CD4-positive, alpha-beta T cell treated with Interferon alpha-2 for 1 hour (primary cell): ENCODE measurements at places on chromosomes 6 and 20.

DNA sequence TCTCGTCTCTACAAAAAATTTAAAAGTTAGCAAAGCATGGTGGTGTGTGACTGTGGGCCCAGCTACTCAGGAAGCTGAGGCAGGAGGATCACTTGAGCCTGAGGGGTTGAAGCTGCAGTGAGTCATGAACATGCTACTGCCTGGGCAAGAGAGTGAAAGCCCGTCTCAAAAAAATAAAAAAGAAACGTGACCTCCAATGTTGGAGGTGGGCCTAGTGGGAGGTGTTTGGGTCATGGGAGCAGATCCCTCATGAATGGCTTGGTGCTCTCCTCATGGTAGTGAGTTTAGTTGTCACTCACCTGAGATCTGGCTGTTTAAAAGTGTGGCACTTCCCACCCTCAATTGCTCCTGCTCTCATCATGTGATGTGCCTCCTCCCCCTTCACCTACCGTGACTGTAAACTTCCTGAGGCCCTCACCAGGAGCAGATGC, 24.3 kb downstream of the RBL1 start:
- DNase-seq: no peak

DNA sequence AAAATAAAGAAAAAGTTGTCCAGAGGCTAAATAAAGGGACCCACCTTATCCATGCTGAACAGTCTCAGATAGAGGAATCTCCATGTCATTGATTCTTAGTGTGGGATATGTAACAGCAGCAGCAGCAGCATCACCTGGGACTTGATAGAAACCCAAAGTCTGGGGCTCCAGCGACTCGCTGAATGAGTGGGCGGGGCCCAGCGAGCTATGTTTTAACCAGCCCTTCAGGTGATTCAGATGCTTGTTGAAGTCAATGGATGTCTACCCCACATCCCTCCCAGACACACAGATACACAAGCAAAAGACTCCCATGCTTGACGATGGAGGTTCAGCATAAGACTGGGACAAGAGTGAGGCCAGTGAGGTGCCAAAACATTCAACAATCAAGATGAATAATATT, 298.6 kb downstream of the UBE3D start:
- DNase-seq: no peak

- DNase-seq: no peak
Observed at GRCh38 chr6:128882991-128883611, at the start of gene LAMA2. TSS of gene LAMA2 (plus strand) at chr6:128883138. CDS start at chr6:128883246, 108 bp downstream.

DNA sequence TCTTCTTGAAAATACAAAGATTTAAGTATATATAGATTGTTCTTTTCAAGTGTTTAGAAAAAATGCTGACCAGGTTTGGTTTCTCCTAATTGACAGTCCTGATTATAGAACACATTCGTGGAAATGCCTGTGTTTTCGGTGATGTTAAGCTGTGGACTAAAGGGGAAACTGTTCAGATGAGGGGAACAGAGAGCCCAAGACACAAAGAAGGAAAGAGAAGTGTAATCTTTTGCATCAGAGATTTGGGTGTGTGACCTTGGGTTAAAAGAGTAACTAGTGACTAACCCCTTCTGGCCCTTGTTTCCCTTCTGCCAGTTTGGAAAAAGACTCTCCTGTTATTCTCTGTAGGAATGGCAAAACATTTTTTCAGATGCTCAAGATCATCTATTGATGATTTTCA, 331.3 kb downstream of the RIMS1 start:
- no peak for DNase-seq

- DNase-seq: no peak
Observed at GRCh38 chr20:9374480-9374879, 139.9 kb upstream of the LAMP5 start.

- DNase-seq: no peak
Observed at GRCh38 chr20:39016506-39016905, 54.4 kb downstream of the DHX35 start.

- DNase-seq: no peak
Observed at GRCh38 chr6:88520445-88520844, 354.3 kb upstream of the CNR1 start.

DNA sequence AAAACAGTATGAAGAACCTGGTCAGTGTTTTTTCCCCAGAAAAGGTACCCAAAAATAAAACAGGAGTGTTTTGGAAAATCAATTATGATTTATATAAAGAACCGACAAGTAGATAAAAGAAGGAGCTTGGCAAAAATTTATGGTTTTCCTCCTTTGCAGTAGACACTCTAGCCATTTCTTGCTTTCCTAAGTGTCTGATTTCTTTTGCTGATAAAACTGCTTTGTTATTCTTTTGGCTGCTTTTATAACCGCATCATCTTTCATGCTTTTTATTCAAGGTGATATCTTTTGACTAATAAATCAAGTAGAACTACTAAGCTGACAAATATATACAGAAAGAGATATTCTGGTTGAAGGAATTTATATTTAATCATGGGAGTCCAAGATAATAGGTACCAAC, 16.6 kb downstream of the ATG5 start:
- DNase-seq: no peak

- DNase-seq: no peak
Observed at GRCh38 chr6:109791301-109791700, 100.2 kb downstream of the FIG4 start.

DNA sequence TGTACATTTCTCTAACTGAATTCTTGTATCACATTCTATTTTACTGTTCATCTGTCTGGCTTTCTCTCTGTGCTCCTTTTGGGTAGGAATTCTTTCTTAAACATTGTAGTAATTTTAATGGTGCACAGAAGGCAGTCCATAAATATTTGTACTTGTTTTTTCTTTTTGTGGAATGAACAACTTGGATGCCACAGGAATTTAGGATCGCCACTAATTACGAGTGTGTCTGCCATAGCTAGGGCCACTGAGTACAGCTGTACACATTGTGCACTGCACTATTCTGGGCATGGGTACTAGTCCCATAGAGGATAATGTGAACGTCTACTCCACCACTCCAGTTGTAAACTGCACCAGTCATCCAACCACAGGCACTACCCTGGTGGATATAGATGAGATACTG, 39.3 kb upstream of the TMEM200A start:
- no peak for DNase-seq

DNA sequence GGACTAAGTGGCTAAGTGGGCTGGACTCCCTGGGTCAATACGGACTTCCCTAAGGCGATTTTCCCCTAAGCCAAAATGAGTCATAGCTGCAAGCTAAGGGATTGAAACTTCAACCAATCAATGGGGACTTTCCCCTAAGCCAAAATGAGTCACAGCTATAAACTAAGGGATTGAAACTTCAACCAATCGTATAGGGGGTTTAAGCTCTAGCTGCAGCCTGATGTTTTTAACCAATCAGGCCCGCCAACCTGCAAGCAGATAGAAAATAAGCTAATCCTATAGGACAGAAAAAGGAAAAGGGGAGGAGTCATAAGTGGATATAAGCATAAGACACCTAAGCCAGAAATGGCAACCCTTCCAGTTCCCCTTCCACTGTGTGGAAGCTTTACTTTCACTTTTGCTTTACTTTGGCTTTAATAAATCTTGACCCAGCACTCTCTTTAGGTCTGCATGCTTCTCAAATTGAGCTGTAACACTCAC, 655.0 kb upstream of the HS3ST5 start:
- DNase-seq: peak; percentile 6

GRCh38 chr6:142685852-142686506, 259.0 kb downstream of the HIVEP2 start:
- DNase-seq: no peak

DNA sequence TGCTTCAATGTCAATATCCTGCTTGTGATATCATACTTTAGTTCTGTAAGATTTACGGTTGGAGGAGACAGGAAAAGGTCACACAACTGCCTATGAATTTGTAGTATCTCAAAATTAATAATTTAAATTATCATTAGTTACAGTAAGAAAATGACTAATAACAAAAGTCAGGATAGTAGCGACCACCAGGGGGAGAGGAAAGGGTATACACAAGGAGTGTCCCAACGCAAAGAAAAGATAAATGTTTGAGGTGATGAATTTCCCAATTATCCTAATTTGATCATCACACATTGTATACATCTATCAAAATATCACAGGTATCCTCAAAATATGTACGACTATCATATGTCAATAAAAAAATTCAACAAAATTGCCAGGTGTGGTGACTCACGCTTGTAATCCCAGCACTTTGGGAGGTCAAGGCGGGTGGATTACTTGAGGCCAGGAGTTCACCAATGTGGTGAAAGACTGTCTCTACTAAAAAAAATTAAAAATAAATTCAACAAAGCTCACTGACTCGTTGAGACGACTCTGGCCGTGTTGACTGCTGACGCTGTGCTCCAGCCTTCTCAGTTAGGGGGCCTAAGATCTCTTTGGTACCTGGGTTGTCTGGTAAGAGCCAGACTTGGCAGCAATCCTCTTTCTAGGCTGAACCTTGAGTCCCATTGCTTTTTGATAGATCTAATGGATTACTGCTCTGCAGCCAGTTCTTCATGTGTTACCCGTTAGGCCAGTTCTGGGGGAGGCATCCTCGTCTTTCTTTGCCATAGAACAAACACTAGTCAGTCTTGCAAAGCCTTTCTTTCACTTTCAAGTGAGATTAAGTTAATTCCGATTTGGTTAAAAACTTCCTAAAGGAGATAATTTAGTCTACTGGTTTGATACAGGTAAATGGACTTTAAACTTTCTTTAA, 9.0 kb upstream of the OVOL2 start:
- no peak for DNase-seq

GRCh38 chr6:151409260-151409659, 17.9 kb upstream of the ZBTB2 start:
- DNase-seq: no peak

- no peak for DNase-seq
Observed at GRCh38 chr6:87698547-87699006, 3.5 kb downstream of the AKIRIN2 start.

- DNase-seq: no peak
Observed at GRCh38 chr6:127392301-127392700, 48.9 kb upstream of the ECHDC1 start.

DNA sequence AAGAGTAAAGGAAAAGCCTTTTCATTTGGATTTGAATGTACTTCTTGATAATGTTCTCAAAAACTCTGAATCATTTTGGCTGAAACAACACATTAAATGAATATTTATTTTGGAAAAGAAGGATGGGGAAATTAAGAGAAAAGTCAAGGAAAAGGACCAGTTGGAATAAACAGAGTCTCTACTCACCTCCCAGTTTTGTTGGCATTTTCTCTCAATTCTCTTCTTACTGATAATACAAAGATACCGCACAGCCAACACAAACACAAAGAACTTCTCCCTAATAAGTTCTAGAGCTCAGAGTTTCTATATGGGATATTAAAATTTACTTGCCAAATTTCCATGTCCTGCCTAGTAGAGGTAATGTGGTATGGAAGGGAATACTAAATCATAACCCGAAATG, 13.1 kb downstream of the EPM2A start:
- DNase-seq: no peak

GRCh38 chr6:169190144-169190584, 63.5 kb downstream of the THBS2 start:
- no peak for DNase-seq

DNA sequence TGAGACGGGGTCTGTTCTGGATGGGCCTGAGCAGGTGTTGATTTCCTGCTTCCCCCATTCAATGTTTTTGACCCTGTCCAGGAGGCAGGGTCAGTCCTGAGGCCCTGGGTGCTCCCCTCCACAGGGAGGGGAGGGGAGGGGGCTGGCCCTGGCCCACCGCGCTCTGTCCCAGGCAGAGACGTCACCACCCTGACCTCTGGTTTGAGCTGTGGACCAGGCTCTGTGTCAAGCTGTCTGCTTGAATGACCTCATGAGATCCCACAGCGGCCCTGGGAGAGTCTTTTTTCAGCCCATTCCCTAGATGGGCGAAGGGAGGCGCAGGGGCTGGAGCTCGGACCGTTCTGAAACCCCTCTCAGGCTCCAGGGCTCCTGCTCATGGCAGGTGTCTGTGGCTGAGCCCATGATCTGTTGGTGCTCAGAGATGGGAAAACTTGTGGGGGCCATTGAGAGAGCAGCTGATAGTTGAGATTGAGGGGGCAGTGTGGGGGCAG, 8.9 kb upstream of the LKAAEAR1 start:
- no peak for DNase-seq

GRCh38 chr6:141403103-141403502, 729.6 kb upstream of the GJE1 start:
- no peak for DNase-seq

GRCh38 chr6:31460361-31461025, 37.5 kb upstream of the MICB start:
- DNase-seq: no peak

- DNase-seq: no peak
Observed at GRCh38 chr20:33475381-33476152, 14.3 kb upstream of the CBFA2T2 start.

DNA sequence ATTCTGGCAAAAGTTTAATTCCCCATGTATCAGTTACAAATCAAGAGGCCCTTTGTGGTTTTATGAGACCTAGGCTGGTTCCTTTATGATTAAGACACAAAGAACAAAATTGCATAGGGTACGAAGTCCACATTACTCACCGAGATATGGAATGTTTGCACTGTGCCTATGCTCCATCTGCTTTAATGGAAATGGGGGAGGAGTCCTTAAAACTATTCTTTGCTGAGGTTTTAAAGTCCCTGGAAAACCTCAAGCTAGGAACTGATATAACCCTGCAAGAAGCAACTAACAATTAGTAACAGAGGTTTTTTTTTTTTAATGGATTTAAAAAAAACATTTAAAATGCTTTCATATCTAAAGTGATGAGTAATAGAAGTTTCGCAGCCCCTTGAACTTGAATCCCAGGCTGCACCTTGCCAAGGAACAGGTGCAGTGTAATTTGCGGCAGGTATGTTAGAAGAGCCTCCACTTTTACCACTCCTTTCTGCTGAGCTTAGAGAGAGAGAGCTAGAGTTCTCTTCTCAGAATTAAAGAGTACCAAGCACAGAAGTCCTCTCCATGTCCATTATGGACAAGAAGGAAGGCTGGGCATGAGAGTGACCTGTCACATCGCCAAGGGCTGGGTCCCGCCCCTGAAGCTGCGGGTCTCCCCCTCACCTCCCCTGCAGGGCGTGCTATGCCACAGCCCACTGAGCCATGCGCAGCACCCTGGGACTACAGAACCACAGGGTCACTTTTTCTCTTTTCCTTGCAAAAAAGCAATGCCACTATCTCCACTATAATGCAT, 2.3 kb downstream of the SERPINB1 start:
- DNase-seq: no peak

GRCh38 chr20:23350904-23351838, 580 bp downstream of the NXT1 start:
- DNase-seq: peak; percentile 67

GRCh38 chr6:164206807-164207423, 792.4 kb downstream of the QKI start:
- no peak for DNase-seq

DNA sequence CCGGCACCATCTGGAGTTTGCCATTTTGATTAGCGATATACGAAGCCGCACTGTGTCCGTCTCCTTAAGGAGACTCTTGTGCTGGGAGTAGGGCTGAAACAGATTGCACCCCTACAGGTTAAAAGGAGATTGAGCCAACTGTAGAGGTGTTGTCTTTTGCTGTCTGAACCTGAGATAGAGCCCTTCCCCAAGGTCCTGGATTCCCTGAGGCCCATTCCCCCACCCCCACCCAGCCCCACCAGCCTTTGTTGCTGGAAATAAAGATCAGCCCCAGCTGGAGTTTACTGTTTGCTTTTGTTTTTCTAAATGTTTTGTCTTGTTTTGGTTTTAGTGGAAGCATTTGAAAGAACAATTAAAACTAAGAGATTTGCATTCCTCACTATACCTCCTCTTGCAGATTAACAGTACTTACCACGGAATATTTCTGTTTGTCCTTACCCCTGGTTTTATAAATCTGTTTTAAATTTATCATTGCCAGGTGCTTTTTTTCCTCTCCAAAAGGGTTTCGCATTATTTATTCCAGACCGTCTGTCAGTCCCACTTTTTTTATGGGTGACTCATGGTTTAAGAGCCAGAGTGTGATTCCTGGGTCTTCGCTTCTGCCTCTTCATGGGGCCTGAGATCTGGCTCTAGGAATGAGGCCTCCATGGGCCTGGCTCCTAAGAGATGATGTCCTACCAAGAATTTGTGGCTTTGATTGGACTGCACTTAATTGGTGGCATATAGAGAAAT, 169.2 kb downstream of the DTNBP1 start:
- no peak for DNase-seq
